ENCODE measurements at places on chromosomes 13 and 19. TPM values are rescaled to one million over a fixed set of nuclear protein-coding genes. Genes with fewer than 3 reads are reported as not detected.
A peak's percentile ranks its signal among the peaks of the same experiment; 100 is the strongest.

DNA sequence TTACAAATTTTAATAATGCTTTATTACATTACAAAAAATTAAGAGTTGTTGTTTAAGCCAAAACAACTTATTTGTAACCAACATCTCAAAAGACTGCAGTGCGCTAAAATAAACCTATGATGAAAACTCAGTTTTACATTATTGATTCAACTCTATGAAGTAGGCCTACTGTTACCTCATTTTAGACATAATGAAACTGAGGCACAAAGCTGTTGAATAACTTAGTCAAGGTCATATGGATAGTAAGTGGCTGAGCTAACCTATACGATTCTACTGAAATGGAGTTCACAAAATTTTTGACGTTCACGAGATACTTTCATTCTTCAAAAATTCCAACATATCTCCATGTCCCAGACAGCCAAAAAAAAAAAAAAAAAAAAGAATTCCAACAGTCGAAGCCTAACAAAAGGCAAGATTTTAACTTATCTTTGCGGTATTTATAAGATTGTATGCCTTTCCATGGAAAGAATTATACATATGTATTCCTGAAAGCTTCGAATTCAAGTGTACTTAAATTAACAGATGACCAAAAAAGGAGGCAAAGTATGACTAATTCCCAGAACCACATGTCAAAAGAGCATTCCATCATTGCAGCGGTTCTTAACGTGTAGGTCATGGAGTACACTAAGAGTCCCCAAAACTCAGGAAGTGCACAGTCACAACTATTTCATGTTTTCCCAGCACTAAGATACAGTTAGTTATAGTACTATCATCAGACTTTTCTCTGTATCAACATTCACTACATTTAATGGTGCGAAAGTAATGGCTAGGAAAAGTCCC, 69.4 kb downstream of the PSPC1 start:
- DNase-seq, result peak; percentile 77

DNA sequence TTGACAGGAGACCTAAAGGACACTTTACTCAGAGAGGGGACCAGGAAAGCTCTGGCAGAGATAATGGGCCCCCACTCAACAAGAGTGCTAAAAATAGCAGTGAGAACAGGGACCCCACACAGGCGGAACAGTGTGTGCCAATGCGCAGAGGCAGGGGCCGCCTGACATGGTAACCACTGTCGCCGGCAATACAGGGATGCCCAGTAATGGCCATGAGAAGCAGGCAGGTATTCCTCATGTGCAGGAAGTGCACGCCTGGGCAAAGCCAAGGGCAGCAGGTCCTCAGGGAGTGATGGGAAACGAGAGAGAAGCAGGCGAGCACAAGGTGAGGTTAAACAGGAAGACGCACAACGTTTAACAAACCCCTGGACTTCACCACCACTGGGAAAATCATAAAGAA, 757.1 kb downstream of the LIG4 start:
- DNase-seq, result no peak

DNA sequence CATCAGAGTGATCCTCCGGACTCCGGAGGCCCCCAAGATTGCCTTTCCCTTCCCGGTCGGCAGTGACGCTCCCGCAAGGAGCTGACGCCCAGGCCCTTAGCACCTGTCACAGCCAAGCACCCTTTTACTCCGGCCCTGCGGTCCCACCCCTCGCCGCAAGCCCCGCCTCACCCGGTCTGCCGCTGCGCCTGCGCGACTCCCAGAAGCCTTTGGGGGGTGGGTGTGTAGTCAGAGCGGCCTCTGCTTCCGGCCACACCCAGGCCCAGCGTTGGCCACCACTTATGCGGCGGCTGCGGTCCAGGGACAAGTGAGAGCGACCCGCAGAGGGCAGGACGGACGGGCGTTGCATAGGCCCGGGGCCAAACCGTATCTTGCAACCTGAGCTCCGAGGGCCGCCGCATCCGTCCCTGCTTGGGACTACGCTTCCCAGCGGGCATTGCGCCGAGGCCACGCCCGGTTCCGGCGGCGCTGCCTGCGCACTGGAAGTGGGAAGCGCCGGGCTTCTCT, 441 bp upstream of the ZFP28 start:
- DNase-seq, result peak; percentile 88

- DNase-seq, result no peak
Observed at GRCh38 chr13:46516599-46517338, 36.2 kb upstream of the LRCH1 start.

- DNase-seq, result no peak
Observed at GRCh38 chr13:107035778-107036177, 467.8 kb upstream of the ARGLU1 start.

DNA sequence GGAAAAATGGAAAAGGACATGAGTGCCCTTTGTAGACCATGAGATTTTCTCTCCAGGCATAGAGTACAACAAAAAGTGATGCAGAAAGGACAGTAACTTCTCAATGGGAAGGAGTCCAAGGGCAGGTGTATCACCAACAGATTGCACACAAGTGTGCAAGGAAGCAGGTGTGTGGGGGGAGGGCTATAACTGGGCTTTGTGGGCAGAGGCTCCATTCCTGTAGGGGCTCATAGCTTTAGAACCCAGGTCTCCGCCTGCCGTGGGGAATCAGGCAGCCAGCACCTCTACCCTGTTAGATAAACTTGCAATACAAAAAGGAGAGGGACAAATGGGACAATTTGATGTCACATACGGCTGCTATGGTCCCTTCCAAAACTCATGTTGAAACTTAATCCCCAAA, 119.8 kb downstream of the MIPEP start:
- no peak for DNase-seq

DNA sequence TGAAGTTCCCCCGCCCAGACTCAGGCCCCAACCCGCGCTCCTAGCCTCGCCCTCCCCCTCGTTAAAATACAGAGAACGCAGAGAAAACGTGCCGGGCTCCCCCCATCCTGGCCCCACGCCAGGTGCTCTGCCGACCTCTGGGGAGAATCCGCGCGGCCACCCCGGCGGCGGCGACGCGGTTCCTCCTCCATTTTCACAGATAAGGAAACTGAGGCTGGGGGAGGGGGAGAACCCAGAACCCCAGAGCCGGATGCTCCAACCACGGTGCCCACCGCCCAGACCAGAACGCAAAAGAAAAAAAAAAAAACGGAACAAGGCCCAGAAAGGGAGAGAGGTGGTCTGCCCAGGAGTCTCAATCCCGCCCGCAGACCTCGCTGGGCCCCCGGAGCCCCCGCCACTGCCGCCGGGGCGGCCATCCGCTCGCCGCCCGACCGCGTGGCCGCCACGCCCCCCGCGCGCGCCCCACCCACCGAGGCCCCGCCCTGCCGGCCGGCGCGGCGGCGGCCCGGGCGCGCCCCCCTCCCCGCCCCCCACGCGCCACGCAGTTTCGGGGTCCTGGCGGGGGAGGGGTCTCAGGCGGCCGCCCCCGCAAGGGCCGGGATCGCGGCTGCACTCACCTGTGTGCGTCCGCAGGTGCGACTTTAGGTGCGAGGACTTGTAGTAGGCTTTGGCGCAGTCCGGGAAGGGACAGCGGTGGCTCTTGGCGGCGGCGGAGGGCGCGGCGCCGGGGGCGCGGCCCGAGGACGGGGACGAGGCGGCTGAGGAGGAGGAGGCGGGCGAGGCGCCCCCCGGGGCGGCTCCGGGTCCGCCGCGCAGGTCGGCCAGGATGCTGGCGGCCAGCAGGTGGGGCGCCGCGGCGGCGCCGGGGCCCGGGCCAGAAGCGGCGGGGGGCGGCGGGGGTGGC, 703 bp downstream of the KLF16 start:
- DNase-seq, result no peak

GRCh38 chr13:41384749-41385503, 72.4 kb upstream of the RGCC start:
- DNase-seq, result no peak

DNA sequence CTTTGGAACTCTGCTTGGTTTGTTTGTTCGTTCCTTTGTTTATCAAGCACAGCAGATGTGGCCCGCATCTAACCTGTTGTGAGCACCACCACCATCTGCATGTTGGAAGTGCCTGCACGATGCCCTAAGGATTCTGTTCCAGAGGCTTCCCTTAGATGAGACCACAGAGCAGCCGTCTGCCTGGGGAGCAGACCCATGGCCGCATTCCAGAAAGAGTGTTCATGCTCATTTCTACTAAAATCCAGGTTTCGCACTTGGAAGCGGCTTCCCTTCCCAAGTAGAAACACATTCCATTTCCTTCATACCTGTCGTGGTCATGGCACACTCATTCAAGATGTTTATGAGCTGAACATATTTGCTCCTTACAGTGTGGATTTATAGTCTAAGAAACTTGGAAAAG, 27.2 kb downstream of the COL4A2 start:
- DNase-seq, result peak; percentile 55

- DNase-seq, result no peak
Observed at GRCh38 chr19:10419200-10419645, 1.1 kb upstream of the PDE4A start.

DNA sequence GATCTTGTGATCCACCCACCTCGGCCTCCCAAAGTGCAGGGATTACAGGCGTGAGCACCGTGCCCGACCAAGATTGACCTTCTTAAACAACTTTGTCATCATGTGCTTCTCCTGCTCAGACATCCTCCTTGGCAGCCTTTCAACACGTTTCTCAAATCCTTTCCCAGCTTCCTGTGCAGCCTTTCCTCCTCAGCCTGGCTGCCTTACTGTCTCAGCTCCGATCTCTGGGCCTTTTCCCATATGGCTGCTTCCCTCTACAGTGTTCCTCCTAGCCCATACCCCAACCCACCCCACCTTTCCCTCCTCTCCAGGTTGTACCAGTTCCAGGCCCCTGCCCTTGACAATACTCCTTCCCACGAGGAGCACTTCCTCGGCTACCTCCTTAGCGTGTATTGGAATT, 7.2 kb downstream of the PHF11 start:
- DNase-seq, result peak; percentile 82

DNA sequence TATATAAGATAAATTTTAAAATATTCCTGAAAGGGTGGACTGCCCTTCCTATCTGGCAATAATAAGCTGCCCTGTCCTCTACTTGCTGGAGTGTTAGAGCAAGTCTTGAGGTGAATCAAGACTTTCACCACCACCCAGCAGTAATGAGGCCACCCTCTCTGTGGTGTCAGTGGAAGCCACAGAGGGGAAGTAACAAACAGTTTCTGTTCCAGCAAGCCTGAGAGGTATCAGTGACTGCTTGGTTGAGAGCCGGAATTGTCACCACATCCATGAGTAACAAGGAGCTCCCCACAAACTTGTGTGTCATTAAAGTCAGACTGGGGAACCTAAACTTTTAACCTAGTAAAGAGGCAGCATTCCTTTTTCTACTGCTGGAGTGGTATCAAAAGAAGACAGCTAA, 532.7 kb upstream of the SPRY2 start:
- no peak for DNase-seq

DNA sequence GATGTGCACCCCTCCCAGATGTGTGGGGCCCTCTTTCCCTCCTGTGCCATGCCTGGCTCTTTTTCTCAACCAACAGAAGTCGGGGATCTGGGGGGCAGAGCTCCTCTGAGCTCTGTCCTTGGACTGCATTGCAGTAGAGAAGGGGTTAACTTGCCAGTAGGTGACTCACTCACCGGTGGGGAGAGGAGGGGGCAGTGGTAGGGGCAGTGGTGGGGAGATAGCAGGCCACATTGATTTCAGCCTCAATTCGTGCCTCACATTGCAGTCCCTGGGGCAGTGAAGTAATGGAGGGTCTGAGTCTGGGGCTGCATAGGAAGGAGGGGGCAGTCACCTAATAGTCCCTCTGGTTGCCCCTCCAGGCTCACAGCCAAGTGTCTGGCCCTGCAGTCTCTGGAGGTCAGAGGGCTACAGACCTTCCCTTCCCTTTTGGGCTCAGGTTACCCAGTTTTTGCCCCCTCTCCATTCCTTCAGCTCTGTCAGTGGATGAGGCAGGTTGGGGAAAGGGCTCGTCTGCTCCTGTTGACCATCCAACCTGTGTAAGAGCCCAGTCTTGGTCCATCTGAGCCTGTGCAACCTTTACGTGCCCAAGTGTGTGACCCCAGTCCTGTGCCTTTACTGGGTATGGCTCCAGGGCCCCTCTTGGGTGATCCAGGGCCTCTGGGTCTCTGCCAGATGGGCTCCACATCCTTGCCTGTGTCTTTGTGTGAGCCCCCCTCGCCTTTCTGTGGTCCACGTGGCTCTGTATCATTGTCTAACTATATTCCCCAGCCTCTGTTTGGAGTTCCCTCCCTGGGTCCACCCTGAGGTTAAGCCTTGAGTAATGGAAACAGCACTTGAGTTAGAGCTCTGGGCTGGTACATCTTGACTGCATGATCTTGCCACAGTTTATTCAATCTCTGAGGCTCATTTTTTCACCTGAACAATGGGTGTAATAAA, 13.0 kb downstream of the CIC start:
- peak; percentile 41 for DNase-seq

- no peak for DNase-seq
Observed at GRCh38 chr19:45913874-45914830, at the start of gene NANOS2. NANOS2 (minus strand) TSS chr19:45914778; CDS start chr19:45914693, 85 bp downstream.

DNA sequence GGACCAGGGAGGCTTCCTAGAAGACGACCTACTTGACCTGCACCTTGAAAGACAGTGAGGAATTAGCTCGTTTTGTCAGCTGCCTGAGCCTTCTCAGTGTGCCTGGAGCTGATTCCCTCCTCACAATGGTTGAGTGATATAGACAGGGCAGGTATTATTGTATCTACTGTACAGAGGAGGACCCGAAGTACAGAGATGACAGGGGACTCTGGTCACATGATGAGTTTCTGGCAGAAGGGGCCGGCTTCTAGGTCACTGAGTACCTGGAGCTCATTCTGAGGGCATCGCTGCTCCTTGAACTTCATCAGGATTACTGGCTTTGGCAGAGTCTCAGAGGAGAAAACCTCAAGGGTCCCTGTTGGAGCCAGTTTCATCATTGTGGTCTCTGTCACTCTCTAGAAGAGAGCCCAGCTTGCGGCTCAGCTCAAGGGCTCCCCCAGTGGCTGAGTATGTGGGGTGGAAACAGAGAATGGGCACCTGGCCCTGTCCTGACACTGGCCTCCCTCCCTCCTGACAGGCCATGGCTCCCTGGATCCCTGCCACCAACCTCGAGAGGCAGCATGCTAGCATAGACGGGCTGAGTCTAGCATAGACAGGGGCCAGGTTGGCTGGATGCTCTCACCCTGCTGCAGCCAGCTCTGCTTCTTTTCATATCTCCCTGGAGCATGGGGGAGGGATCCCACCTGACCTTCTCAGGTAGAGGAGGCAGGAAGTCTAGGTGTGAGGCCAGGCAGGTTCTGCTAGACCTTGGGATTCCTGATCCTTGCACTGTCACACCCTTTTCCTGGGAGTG, 38.7 kb downstream of the NFIX start:
- no peak for DNase-seq

NLRP5 gene
- total RNA-seq, result not detected

IGSF23 gene
- 0.32 TPM for total RNA-seq

ADPRHL1 gene
- total RNA-seq, result 2.9 TPM

ZIC2 gene
- not detected for total RNA-seq

EXOSC5 gene
- 15.1 TPM for total RNA-seq

MKNK2 gene
- total RNA-seq, result 80.9 TPM

ADGRE2 gene
- total RNA-seq, result 0.43 TPM

RASAL3 gene
- not detected for total RNA-seq

SBK2 gene
- total RNA-seq, result not detected

All from fibroblast of villous mesenchyme (primary cell).